ENCODE measurements at places on chromosomes 5 and 9.

DNA sequence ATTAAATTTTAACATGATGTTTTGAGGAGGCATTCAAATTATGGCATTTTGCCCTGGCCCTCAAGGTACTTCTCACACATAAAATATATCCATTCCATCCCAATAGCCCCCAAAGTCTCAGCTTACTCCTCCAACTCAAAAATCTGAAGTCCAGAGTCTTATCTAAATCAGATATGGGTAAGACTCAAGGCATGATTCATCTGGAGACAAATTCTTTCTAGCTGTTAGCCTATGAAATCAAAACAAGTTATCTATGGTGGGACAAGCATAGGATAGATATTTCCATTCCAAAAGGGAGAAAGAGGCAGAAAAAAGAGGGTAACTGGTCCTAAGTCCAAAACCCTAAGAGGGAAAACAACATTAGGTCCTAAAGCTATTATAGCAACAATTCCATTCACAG, 408.4 kb downstream of the ZNF608 start:
- no peak for DNase-seq

GRCh38 chr5:146620031-146620668, 104.2 kb upstream of the GPR151 start:
- DNase-seq, result no peak

DNA sequence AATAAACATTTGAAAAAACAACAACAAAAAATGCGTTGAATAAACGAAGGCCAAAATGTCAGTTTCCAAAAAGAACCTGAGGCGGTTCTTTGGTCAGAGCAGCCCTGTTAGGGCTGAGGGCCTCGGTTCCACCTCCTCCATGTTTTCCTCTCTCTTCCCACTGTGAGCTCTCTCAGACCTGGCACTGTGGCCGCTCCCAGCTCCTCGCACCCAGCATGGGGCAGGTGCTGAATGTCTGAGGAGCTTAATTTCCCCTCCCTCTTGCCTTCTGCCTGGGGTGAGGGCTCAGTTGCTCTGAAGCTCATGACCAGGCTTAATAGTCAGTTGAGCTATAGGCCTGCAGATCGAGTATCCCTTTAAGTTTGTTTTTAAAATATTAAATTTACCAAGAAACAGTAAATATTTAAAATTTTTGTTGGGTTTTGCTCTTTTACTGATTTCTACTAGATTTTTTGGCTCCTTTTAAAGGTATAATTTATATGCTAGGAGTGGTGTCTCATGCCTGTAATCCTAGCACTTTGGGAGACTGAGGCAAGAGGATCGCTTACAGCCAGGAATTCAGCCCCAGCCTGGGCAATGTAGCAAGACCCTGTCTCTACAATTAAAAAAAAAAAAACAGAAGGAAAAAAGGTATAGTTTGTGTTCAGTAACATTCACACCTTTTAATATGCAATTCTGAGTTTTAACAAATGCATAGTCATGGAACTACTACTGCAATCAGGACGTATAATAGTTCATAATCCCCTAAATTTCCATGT, 28.1 kb downstream of the DAPK1 start:
- DNase-seq, result no peak

DNA sequence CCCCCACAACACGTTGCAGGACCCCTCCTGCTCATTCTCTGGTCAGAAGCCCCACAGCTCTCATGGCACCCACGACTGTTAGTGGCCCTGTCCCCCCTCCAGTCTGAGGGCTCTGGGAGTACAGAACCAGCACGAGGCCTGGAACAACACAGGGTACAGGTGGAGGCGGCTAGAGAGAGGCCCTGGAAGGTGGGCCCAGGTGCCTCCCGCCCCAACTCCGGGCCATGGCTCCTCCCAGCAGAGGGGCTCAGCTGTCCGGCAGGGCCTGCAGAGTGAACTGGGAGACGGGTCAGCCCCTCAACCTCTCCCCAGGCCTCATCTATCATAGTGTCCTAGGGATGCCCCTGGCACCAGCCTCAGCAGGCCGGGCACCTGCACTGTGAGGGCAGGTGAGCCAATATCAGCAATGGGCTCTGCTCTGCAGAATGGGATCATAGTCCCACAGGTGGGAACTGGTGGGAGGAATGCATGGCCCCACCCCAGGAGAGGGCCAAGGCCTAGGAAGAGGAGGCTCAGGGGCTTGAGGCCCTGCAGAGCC, 58.6 kb downstream of the BARX1 start:
- DNase-seq, result no peak

- no peak for DNase-seq
Measured at GRCh38 chr9:26975728-26976707, 19.8 kb downstream of the IFT74 start.

DNA sequence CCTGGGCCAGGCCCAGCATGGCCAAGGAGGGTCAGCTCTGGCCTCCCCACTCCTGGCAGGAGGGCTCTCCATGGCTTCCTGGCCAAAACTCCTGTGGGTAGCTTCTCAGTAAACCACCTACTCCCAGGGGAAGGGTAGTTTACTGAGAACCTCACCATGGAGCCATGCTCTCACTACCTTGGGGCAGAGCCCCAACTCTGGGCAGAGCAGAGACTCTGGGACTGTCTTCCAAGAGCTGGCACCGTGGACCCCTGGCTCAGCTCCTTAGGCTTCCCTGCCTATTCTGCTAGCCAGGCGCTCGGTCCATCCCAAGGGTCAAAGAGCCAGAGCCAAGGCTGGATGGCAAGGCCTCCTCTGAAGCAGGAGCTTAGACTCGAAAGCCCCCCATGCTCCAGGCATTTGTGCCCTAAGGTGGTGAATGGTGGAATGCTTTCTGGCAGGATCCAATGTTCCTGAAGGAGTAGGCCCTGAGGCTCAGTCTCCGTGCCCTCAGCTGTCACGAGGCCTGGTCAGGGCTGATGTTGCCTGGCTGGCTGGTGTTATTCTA, 19.6 kb downstream of the TCF7 start:
- no peak for DNase-seq

DNA sequence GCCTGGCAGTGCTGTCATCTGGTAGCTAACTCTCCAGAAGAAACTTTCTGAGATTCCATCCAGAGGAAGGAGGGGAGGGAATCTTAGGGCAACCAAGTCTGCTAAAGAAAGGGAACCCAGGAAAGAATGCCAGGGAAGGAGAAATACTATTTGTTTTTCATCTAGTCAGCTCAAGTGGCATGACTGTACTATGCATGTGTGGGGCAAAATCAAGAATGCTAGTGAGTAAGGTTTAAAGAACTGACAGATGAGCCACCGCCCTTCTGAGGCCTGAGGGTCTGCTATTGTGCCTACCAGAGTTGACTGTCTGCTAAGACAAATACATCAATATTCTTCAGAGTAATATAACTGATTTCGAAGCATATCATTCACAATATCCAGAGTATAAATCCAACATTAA, 204.2 kb downstream of the SLC12A2 start:
- no peak for DNase-seq

Data from KG1 (cell line).